Activated CD8-positive, alpha-beta memory T cell treated with anti-CD3 and anti-CD28 coated beads, Interleukin-2, amount 50 U/mL, for 48 hours (primary cell): ENCODE measurements at places on chromosomes 3 and 15.
A peak's percentile ranks its signal among the peaks of the same experiment; 100 is the strongest.

DNA sequence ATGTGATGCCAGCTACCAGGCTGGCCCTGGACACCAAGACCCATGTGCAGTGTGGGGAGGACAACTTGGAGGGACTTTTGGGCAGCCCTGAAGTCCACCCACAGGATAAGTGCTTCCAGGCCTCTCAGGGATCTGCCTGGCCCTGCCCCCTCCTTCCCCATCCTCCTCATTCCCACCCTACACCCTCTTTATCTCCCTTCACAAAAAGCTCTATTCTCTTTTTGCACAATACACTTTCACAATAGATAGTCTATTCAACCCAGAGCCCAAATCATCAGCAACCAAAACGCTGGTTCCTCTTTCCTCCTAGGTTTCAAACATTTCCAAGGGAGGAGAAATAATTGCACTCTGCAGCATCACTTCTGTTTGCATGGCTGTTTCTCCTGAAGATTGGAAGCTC, 7.8 kb upstream of the ZNF710 start:
- DNase-seq = no peak

DNA sequence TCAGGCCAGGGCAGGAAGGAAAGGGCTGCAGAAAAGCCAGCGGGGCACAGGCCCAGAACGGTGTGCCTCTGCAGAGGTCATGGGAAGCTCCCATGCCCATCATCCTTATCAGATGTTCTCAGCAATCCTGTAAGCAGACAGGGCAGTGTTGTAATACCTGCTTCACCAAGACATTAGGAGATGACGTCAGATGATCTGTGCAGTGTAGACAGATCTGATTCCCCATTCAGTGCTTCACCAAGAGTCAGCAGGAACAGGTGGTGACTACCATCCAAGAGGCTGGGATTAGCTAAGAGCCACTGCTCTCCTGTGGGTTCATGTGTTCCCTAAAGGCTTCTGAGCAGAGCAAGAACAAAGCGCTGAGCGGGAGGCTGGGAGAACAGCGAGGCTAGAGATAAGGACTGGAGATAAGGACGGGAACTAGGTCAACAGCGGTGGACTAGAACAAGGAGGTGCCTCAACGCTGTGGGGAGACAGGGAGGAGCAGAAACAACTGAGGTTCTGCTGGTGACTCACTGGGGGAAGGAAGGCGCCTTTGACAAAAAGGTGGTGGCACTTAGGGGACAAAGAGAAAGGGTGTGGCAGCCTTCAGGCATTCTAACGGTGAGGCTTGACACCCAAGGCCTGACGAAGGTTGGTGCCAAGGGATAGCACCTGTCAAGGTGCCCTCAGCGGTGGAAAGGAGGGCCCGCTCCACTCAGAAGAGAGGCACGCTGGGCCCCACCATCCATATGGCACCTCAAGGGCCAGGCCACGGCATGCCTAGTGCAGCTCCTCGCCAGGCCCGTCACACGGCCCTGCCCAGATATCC, 28.4 kb downstream of the CCDC12 start:
- peak; percentile 74 for DNase-seq

DNA sequence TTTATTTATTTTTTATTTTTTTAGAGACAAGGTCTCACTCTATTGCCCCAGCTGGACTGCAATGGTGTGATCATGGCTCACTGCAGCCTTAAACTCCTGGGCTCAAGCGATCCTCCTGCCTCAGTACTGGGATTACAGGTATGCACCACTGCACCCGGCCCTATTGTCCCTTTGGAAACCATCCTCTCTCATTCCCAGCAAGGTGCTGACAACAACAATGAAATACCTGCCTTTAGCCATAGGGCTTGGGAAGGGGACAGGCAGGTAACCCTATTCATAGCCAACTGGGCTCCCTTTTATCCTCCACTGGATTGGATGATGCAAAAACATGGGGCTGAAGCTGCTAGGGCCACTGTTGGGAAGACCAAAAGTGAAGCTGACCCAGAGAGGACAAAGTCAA, 43.1 kb downstream of the SCAP start:
- DNase-seq = no peak

DNA sequence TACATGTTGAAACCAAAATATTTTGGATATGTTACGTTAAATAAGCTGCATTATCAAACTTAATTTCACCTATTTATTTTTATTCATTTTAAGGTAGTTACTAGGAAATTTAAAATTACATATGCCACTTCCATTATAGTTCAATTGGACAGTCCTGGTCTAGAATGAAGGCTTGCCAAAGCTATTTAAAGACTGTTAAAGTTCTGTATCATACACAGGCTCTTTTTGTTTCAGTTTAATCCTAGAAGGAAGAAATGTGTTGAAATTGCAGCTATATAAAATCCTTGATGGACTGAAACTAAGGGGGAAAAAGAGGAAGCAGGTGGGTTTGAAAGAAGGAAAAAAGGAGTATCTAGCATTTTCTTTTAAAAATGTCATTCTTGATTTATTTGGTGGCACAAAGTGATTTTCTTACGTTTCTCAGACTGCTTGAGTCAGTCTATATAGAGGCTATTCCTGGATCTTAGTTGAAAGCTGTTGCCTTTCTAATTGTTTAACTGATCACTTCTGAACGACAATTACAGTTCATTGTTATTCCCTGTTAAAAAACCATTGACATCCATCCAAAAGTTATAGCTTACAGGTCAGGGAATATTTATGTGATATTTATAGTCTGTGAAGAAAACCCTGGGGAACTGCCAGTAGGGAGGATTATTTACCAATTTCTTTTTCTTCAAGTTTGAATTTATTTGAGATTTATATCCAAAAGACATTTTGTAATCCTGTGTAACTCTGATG, 195.0 kb downstream of the RORA start:
- no peak for DNase-seq

GRCh38 chr3:30226601-30227151, 379.7 kb upstream of the TGFBR2 start:
- no peak for DNase-seq

DNA sequence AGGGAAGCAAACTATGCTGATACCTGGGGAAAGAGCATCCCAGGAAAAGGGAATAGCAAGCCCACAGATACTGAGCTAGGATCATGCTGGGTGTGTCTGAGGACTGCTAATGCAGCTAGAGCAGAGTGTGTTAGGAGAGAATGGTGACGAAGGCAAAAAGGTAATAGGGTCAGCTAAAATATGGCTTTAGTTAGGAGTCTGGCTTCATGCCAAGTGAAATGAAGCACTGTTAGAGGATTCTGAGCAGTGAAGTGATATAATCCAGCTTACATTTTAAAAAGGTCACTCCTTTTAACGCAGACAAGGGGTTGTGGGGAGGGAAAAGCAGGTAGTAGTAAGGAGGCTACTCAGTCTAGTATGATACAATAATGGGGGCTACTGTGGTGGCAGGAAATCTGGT, 30.4 kb downstream of the SECISBP2L start:
- DNase-seq = no peak

DNA sequence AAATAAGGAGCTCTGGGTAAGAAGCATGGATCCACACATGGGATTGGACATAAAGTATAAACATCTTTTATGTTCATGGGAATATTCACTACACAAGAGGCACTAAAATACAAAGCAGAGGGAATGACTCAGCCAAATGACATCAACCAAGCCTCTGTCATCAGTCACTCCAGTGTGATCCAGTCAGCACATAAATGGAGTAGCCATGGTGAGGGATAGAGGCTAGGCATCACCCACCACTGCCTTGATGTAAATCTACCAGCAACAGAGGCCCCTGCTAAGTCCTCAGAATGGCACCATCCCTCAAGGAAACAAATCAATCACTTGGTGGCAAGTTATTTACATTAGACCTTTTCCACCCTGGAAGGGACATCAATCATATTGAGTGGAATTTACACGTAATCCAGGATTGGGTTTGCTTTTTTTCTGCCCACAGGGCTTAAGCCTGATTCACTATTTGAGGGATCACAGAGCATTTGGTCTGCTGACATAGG, 27.2 kb downstream of the VEPH1 start:
- no peak for DNase-seq

GRCh38 chr15:74399511-74400312, 32.3 kb upstream of the CYP11A1 start:
- DNase-seq = peak; percentile 83

DNA sequence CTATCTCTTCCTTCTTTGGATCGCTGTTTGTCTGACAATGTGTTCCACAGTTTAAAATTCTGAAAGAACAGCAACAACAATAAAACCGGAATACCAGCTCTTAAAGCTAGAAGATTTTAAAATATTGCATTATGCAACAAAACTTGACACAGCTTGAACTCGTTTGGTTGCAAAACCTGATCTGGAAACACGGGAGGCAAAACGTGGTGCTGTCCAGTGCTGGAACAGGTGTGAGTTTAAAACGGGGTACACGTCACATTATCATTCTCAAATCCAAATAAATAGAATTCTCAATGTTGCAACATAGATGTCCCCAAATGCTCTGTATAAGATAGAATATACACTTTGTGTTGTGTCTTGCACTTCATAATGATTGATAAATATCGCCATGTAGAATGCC, 110.9 kb upstream of the LYSMD4 start:
- DNase-seq = no peak

DNA sequence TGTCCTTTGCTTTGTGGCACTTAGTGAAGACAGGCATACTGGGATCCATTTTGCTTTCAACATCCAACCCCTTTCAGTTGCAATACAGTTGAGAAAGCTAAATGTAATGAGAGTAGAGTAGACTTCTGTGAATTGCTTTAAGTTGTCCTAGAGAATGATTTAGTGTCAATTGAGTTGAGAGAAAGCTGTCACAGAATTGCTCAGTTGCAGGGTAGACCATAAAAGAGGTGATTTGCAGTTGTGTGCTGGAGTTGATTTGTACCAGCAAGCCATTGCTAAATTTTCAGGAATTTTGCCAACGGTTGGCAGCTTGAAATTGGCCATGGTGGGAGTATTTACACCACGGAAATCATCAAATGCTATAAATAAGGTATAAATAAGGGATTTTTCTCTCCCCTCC, 2.2 kb downstream of the ABHD5 start:
- DNase-seq = no peak

- no peak for DNase-seq
These were observed 56.2 kb downstream of the LRRFIP2 start for GRCh38 chr3:37118163-37118562.

DNA sequence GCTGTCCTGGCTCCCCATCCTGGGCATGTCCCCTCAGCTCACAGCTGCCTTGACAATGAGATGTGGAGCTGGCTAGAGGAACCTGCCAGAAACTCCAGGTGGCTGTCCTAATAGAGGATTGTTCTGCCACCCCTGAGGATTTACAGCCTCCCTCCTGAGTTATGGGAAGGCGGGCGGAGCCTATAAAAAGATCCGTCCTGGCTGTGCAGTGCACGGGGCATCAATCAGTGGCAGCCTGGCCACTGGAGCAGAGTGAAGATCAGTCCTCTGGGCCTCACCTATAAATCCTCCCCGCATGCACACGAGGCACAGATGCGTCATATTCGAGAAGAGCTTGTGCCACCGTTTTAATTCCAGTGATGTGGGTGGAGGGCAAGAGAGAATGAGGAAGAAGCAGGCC, 90.0 kb downstream of the MEGF11 start:
- no peak for DNase-seq

DNA sequence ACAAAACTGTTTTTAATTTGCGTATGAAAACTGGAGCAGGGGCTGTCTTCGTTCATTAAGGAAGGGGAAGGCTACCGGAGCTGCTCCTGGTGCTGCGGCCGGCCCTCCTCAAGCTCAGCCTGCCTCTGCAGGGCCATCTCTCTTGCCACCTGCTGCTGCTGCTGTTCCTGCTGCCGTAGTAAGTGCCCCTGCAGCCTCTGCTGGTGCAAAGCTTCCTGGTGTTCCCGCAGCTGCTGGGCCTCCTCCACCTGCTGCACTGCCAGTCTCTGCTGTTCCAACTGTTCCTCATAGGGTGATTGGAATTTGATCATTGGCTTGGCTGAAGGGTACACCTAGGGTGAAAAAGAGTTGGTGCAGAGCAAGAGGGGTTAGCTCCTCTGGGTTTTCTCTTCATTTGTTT, 66.0 kb downstream of the GOLIM4 start:
- DNase-seq = no peak

GRCh38 chr3:194556086-194557056, 69.6 kb upstream of the ATP13A3 start:
- no peak for DNase-seq

DNA sequence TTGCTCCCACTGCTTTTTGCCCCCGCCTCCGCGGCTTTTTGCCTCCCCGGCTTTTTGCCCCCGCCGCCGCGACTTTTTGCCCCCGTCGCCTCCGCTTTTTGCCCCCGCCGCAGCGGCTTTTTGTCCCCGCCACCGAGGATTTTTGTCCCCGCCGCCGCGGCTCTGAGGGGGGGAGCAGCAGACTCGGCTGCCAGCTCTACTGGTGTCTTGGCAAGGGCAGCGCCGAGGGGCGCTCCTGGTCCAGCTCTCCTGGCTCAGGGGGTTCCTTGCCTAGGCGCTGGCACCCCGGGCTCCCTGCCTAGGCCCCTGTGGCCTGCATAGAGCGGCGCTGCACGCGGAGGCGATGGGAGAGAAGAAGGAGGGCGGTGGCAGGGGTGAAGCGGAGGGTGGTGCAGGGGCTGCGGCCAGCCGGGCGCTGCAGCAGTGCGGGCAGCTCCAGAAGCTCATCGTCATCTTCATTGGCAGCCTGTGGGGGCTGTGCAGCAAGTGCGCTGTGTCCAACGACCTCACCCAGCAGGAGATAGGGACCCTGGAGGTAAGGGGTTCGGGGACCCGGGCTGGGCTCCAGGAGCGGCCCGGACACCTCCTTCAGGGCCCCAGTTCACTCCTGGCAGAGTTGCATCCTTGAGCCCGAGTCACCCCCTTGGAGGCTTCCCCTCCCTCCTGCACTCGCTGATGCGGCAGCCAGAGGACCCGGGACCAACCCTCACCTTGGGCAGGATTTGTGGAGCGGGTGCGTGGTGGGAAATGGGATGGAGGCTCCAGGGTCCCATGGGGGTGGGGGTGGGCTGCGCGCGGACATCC, 642.4 kb downstream of the GOLGA6L6 start:
- DNase-seq = no peak

DNA sequence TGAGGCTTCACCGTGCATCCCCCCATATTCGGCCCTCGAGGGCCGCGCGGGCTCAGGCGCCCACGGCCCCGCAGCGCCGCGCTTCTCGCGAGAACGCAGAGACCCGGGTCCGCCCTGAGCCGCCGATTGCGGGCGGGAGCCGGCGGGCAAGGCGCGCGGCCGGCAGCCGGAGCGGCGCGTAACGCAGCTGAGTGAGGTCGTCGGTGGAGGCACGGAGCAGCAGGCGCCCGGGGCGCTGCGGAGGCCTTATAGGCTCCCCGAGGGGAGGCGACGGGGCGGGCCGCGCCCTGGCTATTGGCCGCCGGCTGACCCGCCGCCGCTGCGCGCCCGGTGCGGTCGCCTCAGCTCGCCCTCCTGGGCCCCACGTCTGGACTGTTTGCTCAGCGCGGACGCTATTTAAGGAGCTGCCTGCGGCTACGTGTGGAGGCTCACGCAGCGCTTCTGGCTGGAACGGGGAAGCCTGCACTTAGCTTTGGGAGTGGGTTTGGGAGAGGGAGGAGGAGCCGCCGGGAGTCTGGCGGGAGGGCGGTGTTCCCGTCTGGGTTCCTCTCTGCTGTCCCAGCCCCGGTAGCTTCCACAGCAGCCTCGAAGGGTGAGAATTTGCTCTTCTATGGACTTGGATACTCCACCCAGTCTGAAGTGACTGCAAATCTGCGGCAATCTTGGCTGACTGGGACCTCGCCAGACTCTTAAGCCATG, at the start of gene PLOD2:
Gene PLOD2, minus strand, starts transcription at position 221 of the 699 bp plus-strand sequence. Its CDS starts 195 bp downstream, at position 26.
- DNase-seq = peak; percentile 58

GRCh38 chr3:109853077-109853731, 515.9 kb upstream of the DPPA4 start:
- DNase-seq = no peak
